ENCODE measurements at places on chromosomes 11 and 22. TPM values are rescaled to one million over a fixed set of nuclear protein-coding genes. Genes with fewer than 3 reads are reported as not detected.

IL10RA gene
- polyA plus RNA-seq = 0.90 TPM

NARS2 gene
- polyA plus RNA-seq = 13.5 TPM

GRCh38 chr11:34348096-34348495, 9.7 kb downstream of the ABTB2 start:
- DNase-seq = no peak

GRCh38 chr22:41949297-41949965, 2.5 kb upstream of the CENPM start:
- DNase-seq = no peak

DNA sequence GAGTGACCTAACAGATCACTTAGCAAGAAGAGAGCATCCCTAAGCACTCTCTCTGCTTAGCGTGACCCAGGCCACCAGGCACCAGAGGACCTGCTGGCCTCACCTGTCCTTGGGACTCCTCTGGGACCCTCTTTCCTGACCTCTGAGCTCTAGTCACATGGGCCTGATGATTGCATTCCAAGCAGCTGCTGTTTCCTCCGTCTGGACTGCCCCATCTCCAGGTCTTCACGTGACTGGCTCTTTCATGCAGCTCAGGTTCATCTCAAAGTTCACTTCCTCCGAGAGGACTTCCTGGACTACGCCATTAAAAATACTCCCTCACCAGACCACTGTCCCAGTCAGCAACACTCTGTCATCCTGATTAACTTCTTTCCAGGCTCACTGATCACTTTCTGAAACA, 2.9 kb downstream of the MMP20 start:
- no peak for DNase-seq

All from hepatocyte (in vitro differentiated cells).